ENCODE measurements at places on chromosomes 1 and 21. TPM values are rescaled to one million over a fixed set of nuclear protein-coding genes. Genes with fewer than 3 reads are reported as not detected.

GRCh38 chr1:89608984-89609725 is 23.8 kb upstream of the LRRC8C start:
- DNase-seq: no peak

- peak; percentile 15 for DNase-seq
Observed at GRCh38 chr1:171935664-171936063, 94.4 kb downstream of the DNM3 start.

DNA sequence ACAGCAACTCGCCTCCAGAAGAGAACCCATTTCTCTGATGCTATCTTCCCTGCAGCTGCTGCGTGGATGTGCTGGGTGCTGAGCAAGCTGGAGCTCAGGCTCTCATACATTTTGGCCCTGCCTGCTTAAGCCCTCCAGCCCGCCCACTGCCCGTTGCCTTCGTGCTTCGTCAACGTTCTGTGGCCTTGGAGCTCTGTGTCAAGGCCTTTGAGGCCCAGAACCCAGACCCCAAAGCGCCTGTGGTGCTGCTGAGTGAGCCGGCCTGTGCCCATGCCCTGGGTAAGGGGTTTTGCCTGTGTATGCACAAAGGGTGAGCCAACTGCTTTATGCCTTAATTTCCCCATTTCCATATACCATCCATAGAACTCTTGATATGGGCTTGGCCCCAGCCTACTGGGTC is 1.1 kb downstream of the DPH2 start:
- no peak for DNase-seq

- no peak for DNase-seq
Observed at GRCh38 chr1:228353601-228354371, 52.8 kb downstream of the TRIM11 start.

DNA sequence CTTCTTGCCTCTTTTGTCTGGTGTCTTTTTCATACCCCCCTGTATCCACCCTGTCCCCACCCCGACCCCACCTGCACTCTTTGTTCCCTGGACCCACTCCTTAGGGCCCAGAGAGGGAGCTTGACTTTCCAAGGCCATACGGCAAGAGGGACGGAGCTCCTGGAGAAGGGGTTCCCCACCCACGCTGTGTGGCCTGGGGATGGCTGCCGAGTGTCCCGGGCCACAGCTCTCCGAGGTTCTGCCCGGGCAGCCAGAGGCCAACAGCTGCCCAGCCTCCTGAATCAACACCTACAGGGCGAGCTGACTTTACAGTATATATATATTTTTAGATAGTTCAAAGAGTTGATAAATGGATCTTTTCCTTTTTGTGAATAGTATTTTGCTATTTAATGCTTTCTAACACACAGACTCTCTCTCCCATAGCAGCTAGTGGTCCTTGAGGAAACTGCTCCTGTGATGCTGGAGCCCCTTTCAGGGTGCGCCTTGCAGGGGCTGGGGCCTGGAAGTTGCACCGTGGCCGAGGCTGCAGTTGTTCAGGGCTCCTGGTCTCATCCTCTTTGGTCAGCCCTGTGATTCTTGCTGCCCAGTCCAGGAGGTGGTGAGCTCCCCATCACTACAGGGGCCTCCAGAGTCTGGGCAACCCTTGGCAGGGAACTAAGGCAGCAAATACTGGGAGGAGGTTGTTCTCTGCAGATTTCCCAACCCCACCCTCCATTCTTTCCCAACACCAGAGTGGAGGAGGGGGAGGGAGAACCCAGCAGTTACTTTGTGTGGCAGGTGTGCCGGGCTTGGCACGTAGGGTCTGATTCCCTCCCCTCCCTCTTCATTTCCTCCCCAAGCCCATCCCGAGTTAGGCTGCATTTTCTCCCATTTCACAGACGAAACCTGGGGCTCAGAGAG is 321.6 kb downstream of the PTPRU start:
- DNase-seq: no peak

DNA sequence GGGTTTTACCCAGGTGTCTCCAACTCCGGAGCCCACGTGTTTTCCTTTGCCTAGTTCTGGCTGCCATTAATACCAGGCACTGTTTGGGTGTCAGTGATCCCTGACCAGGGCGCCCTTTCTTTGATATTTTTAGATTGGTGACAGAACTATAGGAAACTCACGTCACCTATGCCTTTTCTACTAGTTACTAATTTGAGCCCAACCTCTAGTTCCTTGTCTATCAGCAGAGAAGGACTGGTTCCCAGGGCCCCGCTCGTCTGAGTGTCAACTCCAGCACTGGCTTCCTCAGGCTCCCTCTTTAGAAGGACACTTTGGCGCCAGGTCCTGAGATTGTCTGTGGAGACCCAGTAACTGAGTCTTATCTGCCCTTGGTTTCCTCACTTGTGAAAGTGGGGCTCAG is 9.4 kb downstream of the MFN2 start:
- DNase-seq: no peak

- peak; percentile 57 for DNase-seq
Observed at GRCh38 chr1:164611754-164612642, 53.0 kb downstream of the PBX1 start.

- peak; percentile 95 for DNase-seq
Observed at GRCh38 chr1:18922319-18922726, 20.0 kb upstream of the ALDH4A1 start.

DNA sequence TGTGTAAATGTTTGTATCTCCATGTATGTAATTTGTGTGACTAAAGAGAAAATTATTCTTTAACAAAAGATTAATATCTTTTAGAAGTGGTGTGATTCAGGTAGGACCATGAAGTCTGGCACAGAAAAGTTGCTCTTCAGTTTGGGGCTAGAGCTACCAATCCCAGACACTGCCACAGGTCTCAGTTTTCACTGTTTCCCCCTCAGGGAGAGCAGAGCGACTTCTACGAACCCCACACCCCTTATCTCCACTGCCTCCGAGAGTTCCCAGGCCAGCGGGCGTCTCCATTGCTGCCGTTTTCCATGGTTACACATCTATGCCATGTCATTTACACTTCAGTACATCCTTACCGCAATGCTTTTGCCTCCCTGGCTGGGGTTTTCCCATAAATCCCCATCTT is 93.0 kb upstream of the SMYD2 start:
- no peak for DNase-seq

- no peak for DNase-seq
Observed at GRCh38 chr1:93738926-93739325, 57.3 kb upstream of the BCAR3 start.

DNA sequence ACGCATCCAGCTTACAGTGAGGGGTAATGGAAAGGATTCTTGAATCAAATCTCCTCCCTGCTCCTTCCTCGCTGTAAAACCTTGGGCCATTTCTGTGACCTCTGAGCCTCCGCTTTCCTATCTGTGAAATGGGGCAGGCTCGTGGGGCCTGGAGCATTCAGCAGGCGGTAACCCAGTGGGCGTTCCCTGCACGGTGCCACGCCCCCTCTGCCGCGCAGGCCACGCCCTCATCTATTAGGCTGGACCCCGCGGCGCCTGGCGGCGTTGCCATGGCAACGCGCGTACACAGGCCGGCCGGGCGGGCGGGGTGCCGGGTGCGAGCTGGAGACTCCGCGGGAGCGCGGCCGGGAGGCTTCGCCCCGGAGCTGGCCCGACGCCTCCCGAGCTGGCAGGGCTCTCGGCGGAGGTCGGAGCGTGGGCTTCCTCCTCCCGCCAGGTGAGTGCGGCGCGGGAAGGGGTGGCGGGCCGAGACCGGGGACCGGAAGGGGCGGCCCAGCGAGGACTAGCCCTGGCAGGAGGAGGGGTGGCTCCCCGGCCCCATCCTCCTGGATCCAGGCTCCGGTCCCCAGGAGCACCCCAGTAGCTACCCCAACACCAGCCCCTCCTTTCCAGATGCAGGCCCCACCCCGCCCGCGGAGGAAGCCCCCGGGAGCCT is at the start of gene FHAD1:
TSS of gene FHAD1 (plus strand) at position 264 of the 655 bp plus-strand sequence. CDS start 4,562 bp downstream, outside the sequence.
- peak; percentile 55 for DNase-seq

GRCh38 chr1:226310637-226311195 is 1.8 kb upstream of the LIN9 start:
- no peak for DNase-seq

The DPT gene
- 11.8 TPM for total RNA-seq

The AMY1A gene
- not detected for total RNA-seq

The SELENBP1 gene
- 4.0 TPM for total RNA-seq

The NIBAN1 gene
- 34.8 TPM for total RNA-seq
